Stimulated activated CD4-positive, alpha-beta T cell treated with anti-CD3 and anti-CD28 coated beads, Interleukin-1b, Interleukin-23, amount 100 ng/mL, for 24 hours (primary cell): ENCODE measurements at places on chromosomes 6 and 20.

GRCh38 chr6:132253211-132253610 is 148.1 kb downstream of the MOXD1 start:
- DNase-seq, result no peak

DNA sequence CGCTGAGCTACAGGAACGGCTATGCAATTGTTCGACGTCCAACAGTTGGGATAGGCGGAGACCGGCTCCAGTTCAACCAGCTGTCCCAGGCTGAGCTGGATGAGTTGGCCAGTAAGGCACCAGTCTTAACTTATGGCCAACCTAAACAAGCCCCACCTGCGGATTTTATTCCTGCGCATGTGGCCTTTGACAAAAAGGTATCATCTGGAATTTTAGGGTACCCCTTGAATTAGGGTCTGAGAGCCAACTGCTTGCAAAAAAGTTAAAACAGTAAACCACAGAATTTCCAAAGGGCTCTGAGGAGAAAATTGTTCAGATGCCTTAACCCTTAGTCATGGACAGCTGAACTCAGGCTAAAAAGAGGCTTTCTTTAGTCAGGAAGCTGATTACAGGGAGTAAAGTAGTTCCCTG is 3.8 kb downstream of the EFHC1 start:
- DNase-seq, result no peak

GRCh38 chr6:154578004-154578559 is 67.6 kb upstream of the CNKSR3 start:
- DNase-seq, result no peak

- DNase-seq, result no peak
Observed at GRCh38 chr6:127148511-127148910, 30.0 kb downstream of the RSPO3 start.

DNA sequence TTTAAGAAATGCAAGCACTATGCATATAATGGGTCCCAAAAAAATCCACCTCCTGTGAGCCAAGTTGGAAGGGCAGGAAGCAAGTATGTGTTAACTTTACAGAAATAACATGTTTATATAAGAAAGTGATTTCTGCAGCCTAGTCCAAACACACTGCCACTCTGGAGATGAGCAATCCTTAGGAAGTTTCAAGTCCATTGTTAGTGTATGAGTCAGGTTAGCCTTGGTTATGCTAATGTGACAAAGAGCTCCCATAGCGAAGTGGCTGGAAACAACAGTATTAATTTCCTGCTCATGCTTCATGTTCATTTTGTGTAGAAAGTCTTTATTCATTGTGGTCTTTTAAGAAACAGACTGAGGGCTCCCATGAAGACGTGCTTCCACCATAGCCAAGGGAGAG is 121.4 kb downstream of the TBXT start:
- no peak for DNase-seq

DNA sequence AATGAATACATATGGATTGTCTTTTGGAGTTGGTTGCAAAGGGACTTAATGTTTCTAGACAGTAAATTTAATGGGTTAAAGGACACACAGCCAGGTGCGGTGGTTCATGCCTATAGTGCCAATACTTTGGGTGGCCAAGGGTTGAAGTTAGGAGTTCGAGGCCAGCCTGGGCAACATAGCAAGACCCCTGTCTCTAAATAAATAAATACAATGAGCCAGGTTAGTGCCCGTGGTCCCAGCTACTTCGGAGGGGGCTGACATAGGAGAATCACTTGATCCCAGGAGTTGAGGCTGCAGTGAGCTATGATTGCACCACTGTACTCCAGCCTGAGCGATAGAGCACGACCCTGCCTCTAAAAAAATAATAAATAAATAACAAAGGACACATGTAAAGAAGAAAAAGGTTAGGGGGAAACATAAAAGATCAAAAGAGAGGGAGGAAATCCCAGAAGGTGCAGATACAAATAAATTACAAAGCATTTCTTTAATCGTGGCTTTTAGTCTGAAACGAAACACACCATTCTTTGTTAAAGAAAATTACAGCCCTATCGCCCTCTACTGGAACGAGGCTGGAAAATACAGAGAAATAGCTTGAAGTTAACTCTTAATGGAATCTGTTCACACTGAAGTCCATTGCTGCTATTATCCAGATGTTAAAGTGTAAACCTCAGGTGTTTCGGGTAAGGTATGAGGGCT is 42.6 kb upstream of the SCML4 start:
- no peak for DNase-seq

DNA sequence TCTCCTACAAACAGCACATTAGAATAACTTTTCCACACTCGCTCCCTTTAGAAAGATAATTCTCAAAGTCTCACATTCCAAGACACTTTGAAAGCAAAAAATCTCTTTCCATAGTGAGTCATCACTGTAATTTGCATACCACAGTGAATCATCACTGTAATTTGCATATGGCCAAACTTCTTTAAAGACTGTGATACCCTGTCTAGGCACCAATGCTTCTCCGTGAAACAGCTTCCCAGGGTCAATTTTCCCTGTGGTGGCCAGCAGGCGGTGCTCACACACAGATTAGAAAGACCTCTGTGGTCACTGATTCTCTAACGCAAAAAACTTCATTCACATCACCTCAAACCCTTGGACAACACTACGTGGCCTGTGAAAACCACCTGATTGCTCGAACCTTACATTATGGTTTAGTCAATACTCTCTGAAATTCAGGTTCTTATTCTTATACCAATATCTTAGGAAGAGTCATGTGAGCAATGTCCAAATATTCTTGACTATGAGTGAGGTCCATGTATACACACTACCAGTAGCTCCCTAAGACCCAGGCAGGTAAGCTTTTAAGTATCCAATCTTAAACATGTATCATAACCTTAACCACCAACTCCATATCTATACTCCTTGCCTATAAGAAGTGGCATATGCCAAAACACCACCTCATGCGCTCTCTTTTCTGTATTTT is 78.5 kb upstream of the PHACTR1 start:
- DNase-seq, result no peak

DNA sequence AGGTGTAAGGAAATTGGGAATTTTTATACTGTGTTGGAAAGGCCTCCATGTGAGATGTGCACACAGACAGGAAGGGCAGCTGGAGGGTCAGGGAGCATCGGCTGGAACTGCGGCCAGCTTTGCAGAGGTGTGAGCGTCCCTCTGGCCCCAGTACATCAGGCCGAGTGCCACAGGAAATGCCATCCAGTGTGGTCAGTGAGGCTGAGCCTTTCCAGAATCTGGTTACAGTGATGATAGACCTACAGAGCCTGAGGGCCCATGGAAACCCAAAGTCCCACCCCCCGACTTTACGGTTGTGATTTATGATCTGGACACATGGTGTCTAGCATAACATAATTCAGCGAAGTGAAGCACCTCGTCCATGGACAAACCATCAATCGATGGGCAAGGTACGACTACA is 137.3 kb upstream of the PDE10A start:
- DNase-seq, result no peak

- no peak for DNase-seq
Observed at GRCh38 chr6:41372832-41373626, 37.6 kb downstream of the NCR2 start.
